ENCODE measurements at places on chromosomes 7 and 10. TPM values are rescaled to one million over a fixed set of nuclear protein-coding genes. Genes with fewer than 3 reads are reported as not detected.

Gene ARMH3
- 16.7 TPM for total RNA-seq

- no peak for DNase-seq
Observed at GRCh38 chr7:80661729-80662128, 23.3 kb downstream of the CD36 start.

GRCh38 chr10:129495698-129496097 lies 28.7 kb downstream of the MGMT start:
- no peak for DNase-seq

GRCh38 chr10:59181668-59182067 lies 5.2 kb downstream of the PHYHIPL start:
- peak; percentile 46 for DNase-seq

DNA sequence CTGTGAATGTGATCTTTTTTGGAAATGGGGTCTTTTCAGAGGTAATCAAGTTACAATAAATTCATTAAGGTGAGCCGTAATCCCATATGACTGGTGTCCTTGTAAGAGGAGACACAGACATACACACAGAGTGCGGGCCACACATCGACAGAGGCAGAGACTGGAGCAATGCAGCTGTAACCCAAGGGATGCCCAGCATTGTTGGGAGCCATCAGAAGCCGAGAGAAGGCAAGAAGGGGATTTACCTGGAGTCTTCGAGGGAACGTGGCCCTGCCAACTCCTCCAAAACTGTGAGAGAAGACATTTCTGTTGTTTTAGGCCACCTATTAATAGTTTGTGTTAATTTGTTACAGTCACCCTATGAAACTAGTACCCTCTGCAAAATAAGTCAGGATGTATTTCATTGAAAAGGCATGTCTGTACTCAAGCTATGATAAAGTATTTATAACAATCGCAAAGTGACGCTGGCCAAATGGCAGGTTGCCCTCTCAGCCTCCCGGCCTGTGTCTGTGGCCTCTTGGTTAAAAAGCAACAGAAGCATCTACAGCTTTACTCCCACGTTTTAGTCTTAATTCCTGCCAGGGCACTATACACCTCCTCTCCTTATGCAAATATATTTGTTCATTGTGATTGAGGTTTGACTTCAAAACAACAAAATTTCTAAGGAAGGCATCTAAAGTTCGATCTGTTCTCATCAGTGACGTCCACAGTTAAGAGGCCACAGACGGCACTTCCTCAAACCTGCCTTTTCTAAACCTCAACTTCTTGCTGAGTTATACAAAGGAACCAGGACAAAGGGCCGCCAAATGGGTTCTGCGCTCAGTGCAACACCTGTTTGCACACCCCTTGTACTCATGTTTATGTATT lies 46.8 kb downstream of the HIPK2 start:
- no peak for DNase-seq

- DNase-seq = no peak
Observed at GRCh38 chr10:113111260-113111659, 161.2 kb downstream of the TCF7L2 start.

GRCh38 chr7:155684543-155684942 lies 40.1 kb downstream of the RBM33 start:
- no peak for DNase-seq
